ENCODE measurements at places on chromosomes 2 and 18.

- peak; percentile 98 for DNase-seq
Measured at GRCh38 chr2:232611559-232612218, 21.7 kb upstream of the EFHD1 start.

GRCh38 chr2:231662028-231662810, 46.1 kb upstream of the PTMA start:
- DNase-seq, result peak; percentile 95

GRCh38 chr2:165157160-165157559, 46.7 kb downstream of the SCN3A start:
- no peak for DNase-seq

DNA sequence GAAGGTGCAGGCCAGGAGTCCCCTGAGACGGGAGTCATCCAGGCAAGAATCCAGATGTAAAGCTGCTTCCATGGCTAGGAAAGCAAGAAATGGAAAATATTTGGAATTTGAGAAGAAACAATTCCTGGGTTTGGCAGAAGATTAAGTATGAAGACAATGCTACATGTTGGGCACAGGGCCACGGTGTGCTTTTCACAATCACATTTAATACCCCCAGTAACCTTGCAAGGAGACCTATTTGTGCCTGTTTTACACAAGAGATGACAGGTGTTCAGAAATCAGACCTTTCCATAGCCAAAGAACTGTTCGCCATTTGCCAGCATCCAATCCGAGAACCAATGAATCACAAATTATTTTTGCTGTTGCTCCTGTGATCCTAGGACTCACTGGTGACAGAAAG, 50.5 kb downstream of the KCTD1 start:
- DNase-seq, result no peak

DNA sequence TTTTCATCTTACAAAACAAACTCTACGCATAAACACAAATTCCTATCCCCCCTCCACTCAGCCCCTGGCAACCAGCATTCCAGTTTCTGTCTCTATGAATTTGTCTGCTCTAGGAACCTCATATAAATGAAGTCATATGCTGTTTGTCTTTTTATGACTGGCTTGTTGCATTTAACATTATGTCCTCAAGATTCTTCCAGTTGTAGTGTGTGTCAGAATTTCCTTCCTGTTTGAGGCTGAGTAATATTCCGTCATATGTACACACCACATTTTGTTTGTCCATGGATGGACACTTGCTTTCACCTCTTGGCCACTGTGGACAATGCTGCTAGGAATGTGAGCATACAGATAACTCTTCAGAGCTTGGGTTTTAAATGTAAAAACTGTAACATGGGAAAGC, 272.1 kb downstream of the GBX2 start:
- peak; percentile 5 for DNase-seq

- no peak for DNase-seq
Measured at GRCh38 chr2:96687266-96687665, 44.7 kb downstream of the FER1L5 start.

DNA sequence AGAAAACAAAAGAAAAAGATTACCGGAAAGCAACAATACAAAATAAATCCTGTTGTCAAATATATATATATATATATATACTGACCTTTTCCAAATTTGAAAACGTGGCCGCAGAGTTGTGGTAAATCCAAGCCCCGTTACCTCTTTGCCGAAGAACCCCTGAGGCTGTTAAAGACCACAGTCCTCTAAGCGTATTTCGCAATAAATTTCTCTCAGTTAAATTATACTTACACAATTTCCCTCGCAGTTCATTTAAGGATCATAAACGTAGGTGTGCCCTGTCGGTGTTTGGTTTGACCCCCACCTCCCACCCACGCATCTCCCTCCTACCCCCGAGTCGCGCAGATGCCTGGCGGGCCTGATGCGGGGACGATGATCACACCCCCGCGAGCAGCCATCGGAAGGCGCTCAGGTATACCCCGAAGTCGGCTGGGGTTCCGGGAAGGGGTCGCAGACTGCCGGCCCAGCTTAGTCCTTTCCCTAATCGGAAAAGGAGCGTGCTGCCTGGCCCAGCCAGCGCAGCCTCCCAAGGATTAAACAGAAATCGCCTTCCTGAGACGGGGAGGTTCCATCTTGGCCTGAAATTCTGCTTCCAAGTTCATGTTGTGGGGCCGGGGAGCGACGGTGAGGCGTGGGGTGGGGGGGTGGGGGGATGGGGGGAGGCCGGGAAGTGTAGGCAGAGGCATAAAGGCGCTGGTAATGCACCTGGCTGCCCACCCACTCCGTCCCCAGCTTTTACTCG, 2.9 kb upstream of the MEIS1 start:
- DNase-seq, result no peak

DNA sequence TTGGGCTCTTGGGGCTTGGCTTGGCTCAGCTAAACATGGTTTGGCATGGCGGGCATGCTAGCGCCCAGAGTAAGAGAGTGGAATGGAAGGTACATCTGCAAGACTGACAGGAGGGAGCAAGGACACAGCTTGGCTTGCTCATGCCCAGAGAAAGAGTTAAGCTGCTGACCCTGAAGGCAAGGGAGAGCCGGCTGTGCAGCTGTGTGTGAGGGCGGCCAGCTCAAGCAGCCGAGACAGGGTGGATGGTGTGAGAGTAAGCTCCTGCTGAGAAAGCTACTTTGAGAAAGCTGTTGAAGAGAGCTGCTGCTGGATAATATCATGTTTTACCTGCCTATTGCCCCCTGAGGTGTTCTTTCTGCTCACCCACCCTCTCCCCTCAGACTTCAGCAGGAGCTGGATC, 135.6 kb downstream of the CCBE1 start:
- no peak for DNase-seq

GRCh38 chr2:49306925-49307324, 152.6 kb upstream of the FSHR start:
- no peak for DNase-seq

DNA sequence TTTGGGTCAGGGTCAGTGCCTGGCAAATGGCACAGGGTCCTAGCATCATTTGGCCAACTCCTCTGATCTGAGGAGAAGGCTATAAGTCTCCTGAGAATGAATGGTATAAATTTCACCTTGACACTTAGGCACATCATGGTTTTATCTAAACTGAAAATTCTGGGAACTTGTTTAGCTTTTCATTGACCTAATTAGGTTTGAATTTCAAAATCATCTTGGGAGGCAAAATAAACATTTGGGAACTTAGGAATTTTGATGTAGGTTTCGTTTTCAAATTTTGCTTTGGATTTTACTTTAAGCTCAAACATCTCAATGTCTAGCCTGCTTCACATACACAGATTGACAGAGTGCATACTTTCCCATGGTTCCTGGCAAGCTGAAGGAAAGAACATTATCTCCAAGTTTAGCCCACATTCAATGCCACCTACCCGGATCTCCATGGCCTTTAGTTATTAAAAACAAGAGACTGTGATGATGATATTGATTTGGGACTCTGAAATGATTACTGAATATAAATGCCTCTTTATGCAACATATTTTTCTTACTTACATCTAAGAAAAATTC, 44.5 kb downstream of the MYOM1 start:
- no peak for DNase-seq

- DNase-seq, result no peak
Measured at GRCh38 chr2:109535217-109535946, 78.4 kb downstream of the SEPTIN10 start.

DNA sequence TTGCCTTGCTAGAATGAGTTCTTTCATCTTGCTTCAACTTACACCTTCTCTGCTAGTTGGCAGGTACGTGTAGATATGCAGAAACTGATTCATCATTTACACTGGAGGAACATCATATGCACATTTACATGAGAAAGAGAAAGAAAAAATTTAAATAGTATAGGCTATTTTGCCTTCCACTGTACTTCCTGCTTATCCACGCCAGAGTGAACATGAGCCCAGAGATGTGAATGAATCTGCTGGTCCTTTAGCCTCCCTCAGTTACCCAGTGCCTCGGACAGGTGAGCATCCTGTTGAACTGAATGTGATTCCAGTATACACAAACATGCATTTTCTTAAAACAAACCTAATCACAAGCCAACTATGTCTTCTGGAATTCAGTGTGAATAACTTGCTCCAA, 83.6 kb downstream of the SESTD1 start:
- DNase-seq, result no peak

GRCh38 chr2:23757686-23758433, 169.1 kb downstream of the ATAD2B start:
- peak; percentile 62 for DNase-seq

GRCh38 chr2:230144355-230144754, 75.4 kb downstream of the SP110 start:
- DNase-seq, result no peak

GRCh38 chr2:241542278-241542605, 16.3 kb upstream of the BOK start:
- DNase-seq, result no peak

DNA sequence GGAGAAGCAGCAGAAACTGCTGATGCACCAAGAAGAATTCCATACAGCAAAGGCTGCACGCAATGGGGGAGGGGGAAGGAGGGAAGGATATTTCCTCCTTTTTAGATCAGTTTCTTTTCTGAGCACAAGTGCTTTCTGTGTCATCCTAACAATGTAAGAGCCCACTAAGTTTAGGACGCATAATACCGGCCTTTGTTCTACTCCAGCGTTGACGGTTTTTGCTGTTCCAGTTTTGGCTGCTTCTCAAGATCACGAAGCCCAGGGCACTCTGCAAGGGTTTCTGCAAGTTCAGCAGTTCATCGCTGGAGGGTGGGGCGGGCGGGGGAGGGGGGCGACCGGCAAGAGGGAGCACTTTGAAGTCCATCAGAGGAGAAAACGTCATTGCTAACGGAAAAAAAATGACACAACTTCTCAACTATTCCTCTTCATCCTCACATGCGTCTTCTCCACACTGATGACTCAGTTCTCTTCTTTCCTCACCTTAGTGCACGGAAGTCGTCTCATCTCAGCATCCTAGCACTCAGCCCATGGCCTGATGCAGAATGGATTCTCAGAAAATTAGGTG, 8.7 kb downstream of the FAM178B start:
- DNase-seq, result peak; percentile 100

GRCh38 chr2:192007581-192008228, 160.8 kb upstream of the CAVIN2 start:
- no peak for DNase-seq

DNA sequence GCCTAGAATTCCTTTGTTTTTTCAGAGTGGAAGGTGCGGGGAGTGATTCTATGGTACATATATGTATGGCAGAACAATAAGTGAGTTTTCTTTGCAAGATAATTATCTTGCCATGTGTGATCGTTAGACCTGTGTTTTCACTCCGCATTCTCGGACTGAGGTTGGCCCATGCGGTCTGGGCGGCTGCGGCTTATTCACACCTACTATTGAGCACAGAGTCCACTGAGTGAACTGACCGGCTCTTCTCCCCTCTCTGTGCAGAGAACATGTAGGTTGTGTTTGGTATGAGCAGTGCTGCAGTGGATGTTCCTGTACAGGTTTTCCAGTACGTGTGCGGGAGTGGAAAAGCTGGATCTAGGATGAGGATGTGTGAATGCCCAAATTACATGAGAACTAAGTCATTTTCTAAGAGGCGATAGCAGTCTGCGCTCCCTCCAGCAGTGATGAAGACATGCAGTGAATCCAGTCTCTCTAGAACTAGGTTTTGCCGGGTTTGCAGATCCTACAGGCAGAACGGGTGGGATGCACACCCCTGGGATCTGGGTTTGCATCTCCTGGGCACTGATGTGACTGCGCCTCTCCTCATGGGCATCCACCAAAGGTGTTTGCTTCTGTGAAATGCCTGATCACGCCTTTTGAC, 27.1 kb downstream of the MTERF4 start:
- DNase-seq, result no peak

- DNase-seq, result no peak
Measured at GRCh38 chr2:97991081-97991856, 4.5 kb downstream of the TMEM131 start.

DNA sequence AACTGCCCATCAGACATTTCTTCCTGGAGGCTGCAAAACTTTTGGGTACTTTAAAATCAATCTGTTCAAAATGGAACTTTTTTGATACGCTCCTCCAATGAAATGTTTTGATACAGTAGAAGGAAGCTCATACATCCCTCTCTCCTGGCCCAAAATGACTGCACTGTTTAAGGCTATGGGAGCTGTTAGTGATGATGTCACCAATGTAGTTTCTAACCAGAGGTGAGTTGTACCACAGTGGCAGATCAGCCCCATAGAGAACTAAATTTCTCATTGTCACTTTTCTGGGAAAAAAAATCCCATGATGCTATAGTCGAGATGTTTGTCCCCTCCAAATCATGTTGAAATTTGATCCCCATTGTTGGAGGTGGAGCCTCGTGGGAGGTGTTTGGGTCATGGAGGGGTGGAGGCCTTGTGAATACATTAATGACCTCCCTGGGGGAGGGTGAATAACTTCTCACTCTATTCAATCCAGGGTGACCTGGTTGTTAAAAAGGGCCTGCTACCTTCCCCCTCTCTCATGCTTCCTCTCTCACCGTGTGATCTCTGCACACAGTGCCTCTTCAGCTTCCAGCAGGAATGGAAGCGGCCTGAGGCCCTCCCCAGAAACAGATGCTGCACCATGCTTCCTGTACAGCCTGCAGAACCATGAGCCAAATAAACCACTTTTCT, 117.4 kb upstream of the NPAS2 start:
- DNase-seq, result no peak

DNA sequence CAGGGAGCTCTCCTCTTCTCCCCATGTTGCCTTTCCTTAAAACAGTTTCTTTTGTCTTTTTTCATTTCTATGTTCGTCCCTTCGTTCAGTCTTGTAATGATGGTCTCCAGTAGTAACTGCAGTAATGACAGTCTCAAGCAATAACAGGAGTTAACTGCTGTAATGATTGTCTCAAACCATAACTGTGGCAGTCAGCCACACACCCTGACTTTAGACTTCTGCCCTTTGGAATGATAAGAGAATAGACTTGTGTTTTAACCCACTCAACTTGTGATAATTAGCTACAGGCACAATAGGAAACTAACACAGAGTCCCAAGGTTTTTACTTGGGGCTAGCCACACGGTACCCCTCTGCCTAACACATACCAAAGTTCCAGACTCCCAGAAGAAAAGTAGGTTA, 12.1 kb downstream of the TMEM131 start:
- no peak for DNase-seq

GRCh38 chr2:64288321-64289193, 144.3 kb upstream of the PELI1 start:
- no peak for DNase-seq

DNA sequence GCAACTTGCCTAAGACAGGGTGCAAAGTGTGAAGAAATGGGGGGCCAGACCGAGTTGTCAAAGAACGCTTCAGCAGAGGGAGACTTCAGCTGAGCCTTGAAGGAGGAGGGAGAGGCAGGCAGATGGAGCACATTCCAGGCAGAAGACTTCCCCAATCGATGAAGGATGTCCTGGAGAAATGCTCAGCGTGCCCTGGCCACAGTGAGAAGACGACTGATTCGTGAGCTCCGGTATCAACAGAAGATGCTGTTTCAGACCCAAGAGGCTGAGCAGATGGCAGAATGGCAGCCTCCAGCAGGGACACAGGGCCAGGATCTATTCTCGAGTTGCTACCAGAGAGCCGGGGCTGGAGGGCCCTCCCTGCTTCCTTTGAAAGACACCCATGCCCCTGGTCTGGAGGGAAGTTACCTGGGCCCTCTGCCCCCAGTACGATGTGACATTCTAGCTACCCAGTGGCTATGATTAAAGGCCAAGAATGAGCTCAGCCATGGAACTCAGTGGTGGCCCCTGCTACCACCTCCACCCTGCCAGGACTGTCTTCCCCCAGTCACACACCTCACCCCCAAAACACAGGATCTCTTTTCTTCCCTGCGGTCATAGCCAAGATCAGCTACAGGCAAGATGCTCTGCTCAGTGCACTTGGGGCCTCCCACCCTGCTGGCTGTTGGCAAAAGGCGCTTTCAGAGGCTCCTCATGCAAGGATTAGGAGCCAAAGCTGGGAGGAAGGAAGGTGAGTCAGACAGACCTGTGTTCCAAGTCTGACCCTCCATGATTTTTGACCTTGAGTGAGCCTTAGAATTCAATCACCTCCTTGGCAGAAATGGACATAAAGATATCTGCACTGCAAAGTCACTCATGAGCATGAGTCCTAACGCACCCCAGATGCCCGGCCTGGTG, 84.3 kb downstream of the TFCP2L1 start:
- no peak for DNase-seq

Data from foreskin melanocyte (primary cell).